Activated CD4-positive, alpha-beta memory T cell treated with anti-CD3 and anti-CD28 coated beads for 36 hours (primary cell): ENCODE measurements at places on chromosomes 6 and 20. TPM values are rescaled to one million over a fixed set of nuclear protein-coding genes. Genes with fewer than 3 reads are reported as not detected.

SLC52A3 gene
- not detected for total RNA-seq

CLPSL1 gene
- total RNA-seq = not detected

ANKRD6 gene
- total RNA-seq = 4.0 TPM

CLDN20 gene
- total RNA-seq = not detected

TSPO2 gene
- not detected for total RNA-seq

DACT2 gene
- not detected for total RNA-seq

ADGRF5 gene
- not detected for total RNA-seq

LRRN4 gene
- total RNA-seq = not detected
